ENCODE measurements at places on chromosomes 2 and 18.

GRCh38 chr2:241820625-241821384 lies 11.8 kb downstream of the NEU4 start:
- DNase-seq: no peak

DNA sequence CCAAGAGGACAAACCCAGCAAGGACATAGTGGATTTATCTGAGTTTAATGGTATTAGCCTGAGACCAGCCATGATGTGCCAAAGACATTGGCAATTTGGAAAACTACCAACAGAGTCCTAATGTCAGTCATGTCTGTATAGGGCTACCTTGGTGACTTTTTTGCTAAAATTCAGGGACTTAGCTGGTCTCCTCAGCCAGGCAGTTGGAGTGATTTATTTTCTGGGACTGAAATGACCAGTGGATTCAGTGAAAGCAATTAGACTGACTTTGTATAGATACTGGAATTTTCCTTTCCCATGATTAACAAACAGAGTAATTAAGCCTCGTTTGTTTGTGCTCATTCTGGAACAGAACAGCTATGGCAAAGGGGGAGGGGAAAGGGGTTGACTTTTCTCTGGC lies 55.0 kb downstream of the LYPD6 start:
- no peak for DNase-seq

- no peak for DNase-seq
Observed at GRCh38 chr18:62621546-62621945, 93.8 kb upstream of the PHLPP1 start.

- no peak for DNase-seq
Observed at GRCh38 chr2:225598897-225599296, 199.4 kb downstream of the NYAP2 start.

- DNase-seq: peak; percentile 63
Observed at GRCh38 chr2:201358684-201359083, 1.5 kb upstream of the FLACC1 start.

DNA sequence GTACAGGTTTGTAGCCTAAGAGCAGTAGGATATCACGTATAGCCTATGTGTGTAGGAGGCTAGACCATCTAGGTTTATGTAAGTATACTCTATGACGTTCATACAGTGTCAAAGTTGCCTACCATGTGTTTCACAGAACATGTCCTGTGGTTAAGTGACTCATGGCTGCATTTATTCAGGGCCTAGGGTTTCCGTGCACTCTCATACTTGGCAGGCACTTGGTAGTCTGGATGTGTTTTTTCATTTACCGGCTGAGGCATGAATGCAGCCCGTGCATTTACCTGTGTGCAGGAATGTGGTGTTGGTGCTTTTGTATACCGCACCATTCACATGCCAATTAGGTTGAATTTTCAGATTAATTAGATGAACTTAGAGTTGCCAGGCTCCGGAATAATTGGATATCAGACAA lies 43.4 kb downstream of the MYL12B start:
- peak; percentile 75 for DNase-seq

DNA sequence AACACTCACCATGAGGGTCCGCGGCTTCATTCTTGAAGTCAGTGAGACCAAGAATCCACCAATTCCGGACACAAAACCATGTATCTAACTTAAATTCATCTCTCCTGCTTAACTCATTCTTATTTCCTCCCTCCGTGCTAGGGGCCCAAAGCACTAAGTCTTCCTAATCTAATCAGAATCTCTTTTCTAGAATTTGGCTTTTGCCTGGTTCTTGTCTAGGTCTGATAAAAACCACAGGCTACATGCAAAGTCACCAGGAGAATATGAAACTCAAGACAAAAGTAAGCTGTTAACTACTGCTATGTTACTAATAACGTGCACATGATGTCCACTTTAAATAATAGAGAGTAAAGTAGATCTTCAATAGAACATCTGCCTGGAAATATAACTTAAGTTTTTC lies 69.9 kb downstream of the TRIP12 start:
- no peak for DNase-seq

DNA sequence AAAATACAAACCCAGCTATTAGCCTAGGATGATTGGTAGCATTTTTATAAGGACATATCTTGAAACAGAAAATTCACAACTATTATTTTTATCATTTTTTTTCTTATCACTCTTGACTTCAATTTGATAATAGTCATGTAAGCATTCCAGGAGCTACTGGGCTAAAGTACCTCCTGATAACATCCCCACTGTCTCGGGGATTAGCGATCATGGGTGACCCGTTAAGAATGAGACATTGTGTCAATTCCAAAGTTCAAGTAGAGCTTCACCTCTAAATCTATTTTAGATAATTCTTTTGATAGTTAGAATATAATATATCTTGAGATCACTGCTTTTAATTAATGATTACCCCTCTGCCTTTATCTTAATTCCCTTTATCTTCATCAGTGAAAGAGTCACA lies 1204.5 kb upstream of the CHAC2 start:
- DNase-seq: no peak

- peak; percentile 31 for DNase-seq
Observed at GRCh38 chr2:173187941-173188788, 112.5 kb downstream of the MAP3K20 start.

GRCh38 chr2:230942371-230942770 lies 17.3 kb upstream of the GPR55 start:
- no peak for DNase-seq

GRCh38 chr2:53913721-53914120 lies 54.0 kb upstream of the GPR75 start:
- peak; percentile 38 for DNase-seq

DNA sequence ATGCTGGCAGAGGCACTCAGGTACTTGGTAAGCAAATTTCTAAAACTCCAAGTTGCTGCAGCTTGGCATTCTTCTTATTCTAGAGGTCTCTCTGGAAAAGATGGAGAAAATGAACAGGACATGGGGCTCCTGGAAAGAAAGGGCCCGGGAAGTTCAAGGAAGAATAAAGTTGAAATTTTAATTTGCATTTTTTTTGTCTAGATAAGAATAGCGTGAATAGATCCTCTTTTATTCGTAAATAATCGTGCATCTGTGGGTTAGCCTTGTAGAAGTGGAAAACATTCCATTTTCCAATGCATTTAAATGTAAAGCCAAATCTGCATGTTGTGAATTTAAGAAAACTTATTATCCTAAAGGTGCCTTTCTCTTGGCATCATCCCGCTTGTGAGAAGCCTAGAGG lies 61.0 kb downstream of the TNFRSF11A start:
- no peak for DNase-seq

DNA sequence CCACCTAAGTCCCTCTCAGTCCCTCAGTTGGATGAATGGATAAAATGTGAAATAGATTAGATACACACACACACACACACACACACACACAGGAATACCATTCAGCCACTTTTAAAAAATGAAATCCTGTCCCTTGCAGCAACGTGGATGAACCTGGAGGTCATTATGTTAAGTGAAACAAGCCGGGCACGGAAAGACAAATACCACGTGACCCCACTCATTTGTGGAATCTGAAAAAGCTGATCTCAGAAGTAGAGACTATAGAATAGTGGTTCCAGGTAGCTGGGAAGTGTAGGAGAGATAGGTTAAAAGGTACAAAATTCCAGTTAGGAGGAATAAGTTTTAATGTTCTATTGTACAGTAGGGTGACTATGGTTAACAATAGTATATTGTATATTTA lies 31.0 kb downstream of the TTC32 start:
- DNase-seq: no peak

GRCh38 chr2:20035955-20036666 lies 15.3 kb downstream of the LAPTM4A start:
- DNase-seq: no peak

- no peak for DNase-seq
Observed at GRCh38 chr2:64735504-64735903, 81.8 kb upstream of the SERTAD2 start.

DNA sequence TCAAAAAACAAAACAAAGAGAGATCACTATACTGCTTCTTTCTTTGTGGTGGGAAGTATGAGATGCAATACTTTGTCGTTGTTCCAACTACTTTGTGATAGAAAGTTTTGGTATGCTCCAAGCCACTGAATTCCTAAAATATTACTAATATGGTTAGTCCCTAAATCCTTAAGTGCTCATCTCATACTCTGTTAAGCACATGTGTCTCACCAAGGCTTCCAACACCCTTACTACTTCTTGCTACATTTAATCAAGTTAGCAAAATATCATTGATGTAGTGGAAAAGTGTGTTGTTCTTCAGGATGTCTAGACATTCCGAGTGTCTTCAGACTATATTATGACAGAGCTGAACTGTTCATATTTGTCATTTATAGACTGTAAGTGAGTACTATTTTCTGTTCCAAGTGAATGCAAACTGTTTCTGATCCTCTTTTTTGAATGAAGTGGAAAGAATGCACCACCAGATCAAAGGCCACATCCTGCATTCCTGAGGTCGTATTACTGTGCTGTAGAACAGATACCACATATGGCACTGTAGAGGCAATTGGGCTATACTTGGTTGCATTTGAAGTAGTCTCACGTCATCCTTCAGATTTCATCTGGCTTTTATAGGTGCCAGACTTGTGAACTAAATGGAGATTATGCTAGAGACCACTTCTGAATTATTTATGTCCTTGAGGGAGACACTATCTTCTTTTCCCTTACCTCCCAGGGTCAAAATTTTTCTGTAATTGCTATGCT lies 298.4 kb upstream of the ZNF521 start:
- DNase-seq: peak; percentile 97

- DNase-seq: no peak
Observed at GRCh38 chr2:211176514-211177141, 620.2 kb downstream of the CPS1 start.

DNA sequence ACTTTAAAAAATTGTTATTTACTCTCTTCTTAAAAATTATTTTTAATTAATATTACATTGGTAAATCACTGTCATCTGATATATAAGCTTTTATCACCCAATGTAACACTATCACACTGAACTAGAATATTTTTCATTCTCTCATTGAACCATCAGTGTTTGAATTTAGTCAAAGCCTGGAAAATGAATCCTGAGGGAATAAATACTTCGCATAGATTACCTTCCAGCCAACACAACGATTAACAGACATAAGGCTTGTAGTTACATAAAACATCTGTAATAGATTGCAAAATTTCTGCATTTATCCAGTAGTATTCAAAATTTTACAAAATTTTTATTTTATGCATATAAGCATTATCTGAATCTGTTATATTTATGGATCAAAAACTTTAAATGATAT lies 314.9 kb downstream of the ERBB4 start:
- no peak for DNase-seq

DNA sequence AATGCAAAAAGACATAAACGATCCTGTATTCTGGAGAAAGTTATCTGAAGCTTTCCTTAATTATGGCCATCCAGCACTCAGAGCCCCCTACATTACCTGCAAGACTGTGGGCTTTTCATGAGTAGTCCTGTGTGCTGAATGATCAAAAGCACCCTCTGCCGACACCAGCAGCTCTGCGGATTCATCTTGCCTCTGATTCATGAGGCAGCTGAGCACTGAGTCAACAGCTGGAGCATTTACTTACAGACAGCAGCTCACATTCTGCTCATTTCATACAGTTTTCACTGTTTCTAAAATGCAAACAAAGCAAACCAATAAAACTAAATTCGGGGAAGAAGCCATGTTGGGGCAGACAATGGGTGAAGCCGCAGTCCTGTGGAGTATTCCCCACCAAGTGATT lies 886.5 kb downstream of the CNTNAP5 start:
- no peak for DNase-seq

GRCh38 chr2:96869281-96869821 lies 529 bp downstream of the SEMA4C start:
- DNase-seq: peak; percentile 25

GRCh38 chr18:73746101-73746500 lies 401.5 kb downstream of the FBXO15 start:
- no peak for DNase-seq

DNA sequence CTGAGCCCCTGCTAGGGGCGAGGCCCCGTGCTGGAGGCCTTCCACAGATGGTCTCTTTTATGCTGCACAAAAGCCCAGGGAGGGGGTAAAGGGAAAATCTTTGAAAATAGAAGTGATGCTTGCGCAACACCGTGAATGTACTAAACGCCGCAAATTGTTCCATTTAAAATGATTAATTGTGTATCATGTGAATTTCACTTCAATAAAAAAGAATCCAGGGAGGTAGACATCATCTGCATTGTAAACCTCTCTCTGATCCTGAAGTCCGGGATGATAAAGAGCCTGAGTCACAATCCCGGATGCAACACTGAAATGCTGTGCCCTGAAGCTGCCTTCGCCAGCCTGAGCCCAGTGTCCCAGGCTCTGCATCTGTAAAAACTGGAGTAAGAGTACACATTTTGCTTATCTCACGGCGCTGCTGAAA lies 107.7 kb upstream of the PPP1CB start:
- DNase-seq: no peak

DNA sequence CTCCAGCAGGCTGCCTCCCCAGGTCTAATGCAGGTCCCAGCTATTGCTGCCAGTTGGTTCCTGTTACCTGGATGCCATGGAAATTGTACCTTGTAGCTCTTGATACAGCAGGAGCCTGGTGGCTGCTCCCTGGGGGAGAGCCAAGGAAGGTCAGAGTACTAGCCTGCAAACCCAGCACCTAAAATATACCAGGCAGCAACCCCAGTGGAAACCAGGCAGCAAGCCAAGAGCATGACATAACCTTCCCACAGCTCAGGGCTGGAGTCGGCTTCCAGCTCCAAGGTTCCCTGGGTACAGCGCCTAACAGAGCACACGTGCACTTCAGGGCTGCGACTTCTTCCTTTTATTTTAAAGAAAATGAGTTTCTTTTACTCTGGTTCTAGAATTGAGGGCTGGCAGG lies 30.3 kb downstream of the TNP1 start:
- DNase-seq: no peak

- DNase-seq: no peak
Observed at GRCh38 chr2:24330161-24330560, 30.2 kb downstream of the ITSN2 start.

DNA sequence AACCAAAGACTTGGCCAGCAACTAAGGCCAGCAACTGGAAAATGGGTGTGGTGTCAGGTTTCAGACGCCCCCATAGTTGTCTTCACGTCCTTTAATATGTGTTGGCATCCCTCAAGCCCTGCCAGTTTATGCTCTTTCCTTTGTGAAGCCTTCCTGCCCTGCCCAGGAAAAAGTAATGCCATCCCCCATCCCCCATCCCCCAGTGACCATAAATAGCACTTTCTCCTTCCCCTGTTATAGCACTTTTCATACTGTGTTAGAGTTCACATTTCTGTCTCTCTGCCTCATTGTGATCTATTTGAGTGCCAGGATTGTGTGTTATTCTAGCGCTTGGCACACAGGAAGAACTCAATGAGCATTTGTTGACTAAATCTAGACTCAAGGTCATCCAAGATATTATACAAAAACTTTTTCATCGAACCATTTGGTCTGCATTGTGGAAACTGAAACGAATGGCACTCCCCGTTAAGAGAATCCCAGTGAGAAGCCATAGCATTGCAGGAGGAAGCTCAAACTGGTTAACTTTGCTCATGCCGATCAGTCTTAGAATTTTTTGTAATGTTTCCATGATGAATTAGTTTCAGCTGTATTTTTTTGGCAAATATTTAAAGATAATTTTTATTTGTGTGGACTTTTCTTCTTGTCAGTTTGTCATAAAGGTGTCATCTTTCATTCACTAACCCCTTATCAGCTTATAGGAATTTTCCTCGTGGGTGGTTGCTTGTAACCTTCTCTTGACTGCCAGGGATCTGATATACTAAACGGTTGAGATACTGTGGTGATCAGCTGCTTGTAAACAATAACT lies 15.7 kb downstream of the CRIM1 start:
- DNase-seq: no peak

- DNase-seq: no peak
Observed at GRCh38 chr2:29628862-29629261, 292.5 kb downstream of the ALK start.

- DNase-seq: no peak
Observed at GRCh38 chr18:11761553-11761952, 72.5 kb downstream of the GNAL start.

- DNase-seq: peak; percentile 64
Observed at GRCh38 chr2:207474863-207475485, 54.8 kb upstream of the CREB1 start.

GRCh38 chr2:24115057-24115456 lies 8.1 kb downstream of the PFN4 start:
- no peak for DNase-seq
